Pancreas (tissue), 10 donors: ENCODE measurements at places on chromosomes 7 and 10. TPM values are rescaled to one million over a fixed set of nuclear protein-coding genes. Genes with fewer than 3 reads are reported as not detected.

- no peak for DNase-seq
Observed at GRCh38 chr10:76469675-76470074, 1038.3 kb downstream of the LRMDA start.

DNA sequence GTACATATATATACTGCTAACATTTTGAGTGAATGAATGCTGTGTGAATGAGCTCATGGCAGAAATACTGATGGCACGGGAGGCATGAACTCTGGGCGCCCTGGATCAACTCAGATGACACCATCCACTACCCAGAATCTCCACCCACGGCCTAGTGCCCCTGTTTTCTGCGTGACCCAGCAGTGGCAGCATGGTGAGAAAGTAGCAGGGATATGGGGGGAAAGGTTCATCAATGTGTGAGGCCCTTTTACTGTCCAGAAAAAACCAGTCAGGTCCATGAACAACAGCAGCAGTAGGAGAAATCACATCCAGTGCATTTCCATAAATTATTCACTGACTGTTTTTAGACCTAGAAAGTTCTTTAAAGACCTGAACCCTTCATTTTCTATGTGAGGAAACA, 391.0 kb upstream of the NRP1 start:
- no peak for DNase-seq

DNA sequence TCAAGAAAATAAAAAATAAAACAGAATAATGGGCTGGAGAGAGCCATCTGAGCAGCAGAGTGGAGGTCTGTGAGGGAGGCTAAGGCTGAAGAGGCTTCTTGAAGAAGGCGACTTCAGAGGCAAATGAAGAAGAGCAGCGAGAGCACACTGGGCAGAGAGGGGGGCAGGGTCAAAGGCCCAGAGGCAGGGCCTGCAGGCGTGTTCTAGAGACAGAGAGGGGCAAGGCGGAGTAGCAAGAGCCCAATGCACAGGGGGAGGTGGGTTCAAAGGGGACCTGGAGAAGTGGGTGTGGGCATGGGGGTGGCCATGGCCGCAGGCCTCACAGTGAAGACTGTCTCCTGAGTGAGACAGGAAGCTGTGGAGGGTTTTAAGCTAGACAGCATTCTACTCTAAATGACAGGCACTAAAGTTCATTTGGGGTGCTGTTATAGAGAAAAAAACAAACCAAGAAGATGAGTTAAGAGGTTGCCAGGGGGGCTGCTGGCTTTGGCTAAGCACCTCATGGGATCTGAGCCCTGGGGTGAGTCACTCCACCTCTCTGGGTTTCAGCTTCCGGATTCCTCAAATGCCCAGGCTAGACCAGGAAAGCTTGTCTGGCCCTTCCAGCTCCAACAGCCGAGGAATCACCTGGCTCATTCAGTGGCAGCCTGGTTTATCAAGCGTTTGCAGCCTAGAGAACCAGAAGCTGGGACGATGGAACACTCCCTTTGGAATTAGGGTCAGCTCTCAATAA, 81.7 kb downstream of the DLG5 start:
- DNase-seq: no peak

DNA sequence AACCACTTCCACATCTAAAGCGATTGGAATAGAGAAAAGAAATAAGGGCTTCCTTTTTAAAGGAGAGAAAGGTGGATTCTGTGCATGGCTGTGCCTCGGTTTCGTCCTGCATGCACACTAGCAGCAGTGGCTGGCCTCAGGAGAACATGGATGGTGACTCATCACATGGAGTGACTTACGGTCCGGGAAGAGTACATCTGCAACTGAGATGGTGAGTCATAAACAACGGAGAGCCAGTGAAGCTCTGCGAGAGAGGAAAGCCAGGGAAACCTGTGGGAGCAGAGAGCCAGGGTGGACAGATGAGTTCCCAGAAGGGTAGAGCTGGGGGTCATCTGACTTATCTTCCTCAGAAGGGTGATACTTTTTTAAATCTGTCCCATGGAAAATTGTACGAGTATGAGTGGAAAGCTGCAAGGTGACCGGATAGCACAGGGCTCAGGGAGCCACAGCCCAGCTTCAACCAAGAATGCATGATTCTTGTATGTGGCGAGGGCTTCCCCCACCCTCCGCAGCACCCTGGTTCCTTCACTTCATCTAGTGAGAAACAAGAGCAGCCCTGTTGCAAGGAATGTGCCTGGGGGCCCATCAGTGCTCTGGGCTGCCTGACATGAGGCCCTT, 259.1 kb downstream of the KLF6 start:
- DNase-seq: no peak

DNA sequence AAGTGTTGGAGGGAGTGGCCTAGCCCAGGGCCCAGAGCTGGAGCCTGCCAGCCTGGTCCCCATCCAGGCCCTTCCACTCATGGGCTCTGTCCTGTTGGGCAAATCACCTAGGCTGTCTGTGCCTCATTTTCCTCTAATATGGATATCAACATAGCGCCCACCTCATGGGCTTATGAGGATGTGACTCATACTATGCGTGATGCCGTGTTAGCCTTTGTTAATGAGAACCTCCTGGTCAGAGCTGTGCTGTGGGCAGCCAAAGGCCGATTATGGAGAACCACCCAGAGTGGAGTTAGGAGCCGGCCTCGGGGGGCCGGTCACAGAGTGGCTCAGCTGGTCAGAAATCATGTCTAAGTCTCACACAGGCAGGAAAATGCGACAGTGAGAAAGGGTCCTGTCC, 306.4 kb downstream of the PAXIP1 start:
- no peak for DNase-seq

GRCh38 chr7:73618538-73618937, 5.8 kb downstream of the MLXIPL start:
- DNase-seq: no peak

- DNase-seq: no peak
Observed at GRCh38 chr10:60649485-60650377, 128.5 kb upstream of the CDK1 start.

GRCh38 chr7:132205509-132205908, 370.8 kb downstream of the PLXNA4 start:
- no peak for DNase-seq

DNA sequence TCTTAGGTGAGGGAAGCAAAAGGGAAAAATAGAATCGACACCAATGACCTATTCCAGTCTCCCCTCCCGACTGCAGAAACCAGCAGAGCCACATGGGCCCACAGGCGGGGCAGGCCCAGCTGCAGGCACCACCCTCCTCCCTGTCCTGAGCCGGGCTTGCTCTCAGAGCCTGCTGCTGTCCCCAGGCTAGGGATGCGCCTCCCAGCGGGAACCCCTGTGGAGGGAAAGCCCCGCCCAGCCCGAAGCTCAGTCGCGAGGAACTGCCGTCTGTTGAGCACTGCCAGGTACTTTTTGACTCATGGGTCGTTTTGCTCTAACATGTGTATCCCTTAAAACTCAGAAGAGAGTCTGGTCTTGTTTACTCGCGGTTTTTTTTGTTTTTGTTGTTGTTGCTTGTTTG, 124.5 kb upstream of the RET start:
- peak; percentile 70 for DNase-seq

DNA sequence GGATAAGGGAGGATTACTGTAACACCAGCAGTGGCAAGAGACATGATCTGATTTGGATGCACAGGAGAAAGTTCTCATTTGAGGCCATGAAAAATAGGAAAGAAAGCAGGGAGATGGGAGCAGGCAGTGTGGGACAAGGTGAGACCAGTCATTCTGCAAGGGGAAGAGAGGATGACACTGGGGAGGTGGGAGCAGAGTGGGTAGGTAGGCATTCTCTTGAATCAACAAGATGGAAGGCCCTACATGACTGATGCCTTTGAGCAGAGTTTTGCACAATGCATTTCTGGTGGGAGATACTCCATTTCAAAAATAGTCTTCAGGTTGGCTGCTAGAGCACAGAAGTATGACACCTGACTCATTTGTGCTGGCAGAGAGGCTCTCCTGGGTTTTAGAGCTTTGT, 10.5 kb downstream of the RPS24 start:
- no peak for DNase-seq

GRCh38 chr7:113247198-113247597, 128.8 kb upstream of the SMIM30 start:
- DNase-seq: no peak

DNA sequence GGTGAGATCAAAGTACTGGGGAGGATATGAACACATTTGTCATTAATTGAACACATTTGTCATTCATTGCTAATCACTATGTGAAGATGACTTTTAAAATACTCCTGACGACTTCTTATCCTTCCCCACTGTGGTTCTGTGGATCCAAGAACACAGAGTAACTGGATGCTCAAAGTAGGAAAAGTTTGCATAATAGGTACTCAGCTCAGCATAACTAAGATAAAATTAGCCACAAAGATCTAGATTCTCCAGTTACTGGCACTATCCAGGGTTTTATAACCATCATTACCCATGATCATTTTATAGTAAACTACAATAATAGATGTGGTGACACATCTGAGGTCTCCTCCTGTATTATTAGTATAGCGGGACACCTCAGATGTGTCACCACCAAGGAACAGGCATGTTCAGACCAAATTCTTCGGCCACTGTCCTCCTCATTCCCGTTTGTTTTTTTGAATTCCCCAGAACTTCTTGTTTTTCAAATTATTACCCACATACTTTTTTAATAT, 163.6 kb upstream of the LRRTM3 start:
- DNase-seq: no peak

GRCh38 chr7:127976056-127976737, 55.0 kb downstream of the LRRC4 start:
- no peak for DNase-seq

DNA sequence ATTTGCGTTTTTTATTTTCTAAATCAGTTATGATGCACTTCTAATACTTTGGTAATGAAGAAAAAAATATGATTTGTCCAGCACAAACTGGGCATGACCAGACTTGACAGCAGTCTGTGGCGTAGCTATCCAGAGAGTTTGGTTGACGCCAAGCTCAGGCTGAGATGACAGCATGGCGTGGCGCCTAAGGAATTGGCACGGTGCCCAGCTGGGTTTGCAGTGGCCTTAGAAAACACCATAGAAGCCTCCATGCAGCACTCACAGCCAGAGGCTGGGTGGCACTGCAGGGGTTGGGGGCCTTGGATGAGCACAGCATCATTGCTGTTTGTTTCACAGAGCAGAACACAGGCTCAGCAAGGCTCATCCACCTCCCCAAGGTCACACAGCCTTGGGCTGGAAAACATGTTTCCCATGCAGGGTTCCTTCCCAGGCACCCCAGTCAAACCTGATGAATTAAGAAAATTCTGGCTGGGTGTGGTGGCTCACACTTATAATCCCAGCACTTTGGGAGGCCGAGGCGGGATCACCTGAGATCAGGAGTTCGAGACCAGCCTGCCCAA, 88.9 kb downstream of the GTF2IRD1 start:
- no peak for DNase-seq

GRCh38 chr10:46297406-46298204, 10.8 kb downstream of the ANTXRL start:
- DNase-seq: no peak

GRCh38 chr7:128217030-128217805, 23.9 kb upstream of the LEP start:
- DNase-seq: no peak

- no peak for DNase-seq
Observed at GRCh38 chr10:62658516-62658915, 146.0 kb upstream of the ADO start.

DNA sequence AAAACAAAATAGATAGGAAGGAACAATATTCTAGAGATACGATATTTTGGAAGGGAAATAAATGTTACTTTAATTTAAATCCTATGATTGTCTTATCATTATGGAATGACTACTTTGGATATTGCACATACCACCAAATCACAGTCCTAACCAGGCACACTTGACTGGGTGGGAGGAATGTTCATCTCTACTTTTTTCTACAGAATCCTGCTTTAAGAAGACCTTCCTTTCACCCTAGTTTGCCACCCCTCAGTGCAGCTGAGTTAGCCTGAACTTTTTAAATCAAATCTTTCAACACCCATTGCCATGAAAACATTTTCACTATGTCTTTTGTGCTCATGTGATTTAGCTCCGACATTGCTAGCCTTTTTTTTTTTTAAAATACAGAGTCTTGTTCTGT, 38.1 kb downstream of the RELN start:
- no peak for DNase-seq

- no peak for DNase-seq
Observed at GRCh38 chr7:31290601-31291000, 49.9 kb downstream of the NEUROD6 start.

HOGA1 gene
- 20.5 TPM for polyA plus RNA-seq

CCDC186 gene
- polyA plus RNA-seq: 5.1 TPM

HIBADH gene
- polyA plus RNA-seq: 10.8 TPM

ATP6V1F gene
- 94.8 TPM for polyA plus RNA-seq

CHPF2 gene
- polyA plus RNA-seq: 38.6 TPM
